H9 (cell line): ENCODE measurements at places on chromosomes 2 and 18. TPM values are rescaled to one million over a fixed set of nuclear protein-coding genes. Genes with fewer than 3 reads are reported as not detected.
A peak's percentile ranks its signal among the peaks of the same experiment; 100 is the strongest.

DNA sequence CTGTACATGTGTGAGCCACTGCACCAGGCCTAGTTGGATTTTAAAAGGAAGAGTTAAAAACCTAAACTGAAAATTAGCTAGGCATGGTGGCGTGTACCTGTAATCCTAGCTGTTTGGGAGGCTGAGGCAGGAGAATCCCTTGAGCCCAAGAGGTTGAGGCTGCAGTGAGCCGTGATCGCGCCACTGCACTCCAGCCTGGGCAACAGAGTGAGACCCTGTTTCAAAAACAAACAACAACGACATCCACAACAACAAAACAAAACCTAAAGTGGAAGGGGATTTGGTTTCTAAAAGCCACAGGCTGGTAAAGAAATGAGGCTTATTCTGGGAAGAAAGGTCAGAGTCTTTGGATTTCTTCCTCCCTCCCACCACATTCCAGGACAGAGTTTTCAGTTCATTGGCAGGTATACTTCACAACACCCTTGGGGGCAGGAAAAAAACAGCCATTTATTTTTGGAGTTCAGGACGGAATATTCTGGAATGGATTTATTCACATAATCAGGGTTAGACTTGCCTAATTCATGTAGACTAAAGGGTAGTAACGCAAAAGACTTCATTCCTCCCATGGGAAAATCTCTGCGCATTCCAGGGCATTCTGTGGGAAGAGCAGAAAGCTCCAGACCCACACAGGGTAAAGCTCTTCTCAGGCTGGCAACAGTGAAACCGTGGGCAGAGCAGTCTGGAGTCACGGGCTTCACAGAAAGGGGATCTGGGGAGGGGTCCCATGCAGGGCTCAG lies 34.9 kb downstream of the TEX44 start:
- no peak for DNase-seq

GRCh38 chr18:69935319-69936190 lies 12.1 kb downstream of the CD226 start:
- no peak for DNase-seq

GRCh38 chr2:218230882-218231281 lies 13.9 kb downstream of the ARPC2 start:
- no peak for DNase-seq

Gene TMEM169
- 0.97 and 1.0 TPM in 2 replicates for total RNA-seq

- DNase-seq = peak; percentile 46
Observed at GRCh38 chr2:159292157-159292556, 5.7 kb upstream of the WDSUB1 start.

Gene TAF1B
- total RNA-seq = 29.9 and 31.9 TPM in 2 replicates

Gene TOGARAM2
- 0.18 and 0.83 TPM in 2 replicates for total RNA-seq

DNA sequence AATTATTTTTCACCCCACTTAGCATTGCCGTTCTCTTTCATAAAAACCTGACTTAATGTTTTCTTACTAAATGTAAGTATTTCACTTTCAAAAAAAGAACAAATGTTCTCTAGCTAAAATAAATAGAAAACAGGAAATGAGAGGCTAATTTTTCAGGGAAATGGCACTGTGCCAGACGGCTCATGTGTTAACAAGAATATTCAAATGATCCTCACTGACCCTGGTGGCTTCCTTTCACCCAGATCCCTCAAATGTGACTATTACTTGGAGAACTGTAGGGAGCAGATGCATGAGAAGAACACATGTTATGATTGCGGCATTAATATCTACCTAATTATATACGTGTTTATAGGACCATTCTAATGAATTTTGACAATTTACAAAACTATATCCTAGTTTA lies 827.7 kb downstream of the SOCS6 start:
- no peak for DNase-seq
